ENCODE measurements at places on chromosomes 5 and 9.

- DNase-seq = no peak
Measured at GRCh38 chr5:104267320-104268015, 704.9 kb upstream of the NUDT12 start.

DNA sequence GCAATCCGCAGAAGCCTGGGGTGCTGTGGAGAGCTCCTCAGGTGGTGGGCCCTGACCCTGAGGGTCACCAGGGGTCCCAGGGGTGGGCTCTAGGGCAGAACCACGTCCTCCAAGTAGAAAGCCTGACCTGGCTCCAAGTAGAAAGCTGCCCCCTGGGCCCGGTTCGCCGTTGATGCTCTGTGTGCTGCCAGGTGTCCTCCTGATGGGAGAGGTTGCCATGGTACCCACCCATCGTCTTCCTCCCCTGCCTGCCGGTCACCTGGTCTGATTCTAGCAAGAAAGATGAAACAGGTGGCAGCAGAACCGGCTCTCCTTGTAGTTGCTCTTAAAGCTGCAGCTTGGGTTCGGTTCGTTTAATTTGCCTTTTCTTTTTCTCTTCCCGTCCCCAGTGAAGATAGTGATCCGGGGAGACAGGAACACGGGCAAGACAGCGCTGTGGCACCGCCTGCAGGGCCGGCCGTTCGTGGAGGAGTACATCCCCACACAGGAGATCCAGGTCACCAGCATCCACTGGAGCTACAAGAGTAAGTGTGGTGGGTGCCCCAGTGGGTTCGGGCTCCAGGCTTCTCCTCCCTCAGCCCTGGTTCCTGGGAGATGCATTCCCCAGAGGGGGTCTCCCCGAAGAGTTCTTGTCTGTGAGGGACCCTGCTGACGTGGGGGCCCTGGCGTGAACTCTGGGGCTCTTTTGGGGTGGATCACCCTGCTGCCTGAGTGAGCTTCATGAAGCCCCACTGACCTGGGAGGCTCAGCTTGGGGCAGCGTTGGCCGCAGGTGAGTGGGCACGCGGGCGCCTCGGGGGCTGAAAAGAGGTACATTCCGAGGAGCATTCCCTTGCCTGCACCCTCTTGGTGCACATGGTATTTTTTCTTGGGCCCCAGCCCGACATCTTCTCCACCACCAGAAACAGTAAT is 15.6 kb downstream of the RABL6 start:
- DNase-seq = no peak

GRCh38 chr9:87498046-87498810 is 561 bp downstream of the DAPK1 start:
- DNase-seq = peak; percentile 12

DNA sequence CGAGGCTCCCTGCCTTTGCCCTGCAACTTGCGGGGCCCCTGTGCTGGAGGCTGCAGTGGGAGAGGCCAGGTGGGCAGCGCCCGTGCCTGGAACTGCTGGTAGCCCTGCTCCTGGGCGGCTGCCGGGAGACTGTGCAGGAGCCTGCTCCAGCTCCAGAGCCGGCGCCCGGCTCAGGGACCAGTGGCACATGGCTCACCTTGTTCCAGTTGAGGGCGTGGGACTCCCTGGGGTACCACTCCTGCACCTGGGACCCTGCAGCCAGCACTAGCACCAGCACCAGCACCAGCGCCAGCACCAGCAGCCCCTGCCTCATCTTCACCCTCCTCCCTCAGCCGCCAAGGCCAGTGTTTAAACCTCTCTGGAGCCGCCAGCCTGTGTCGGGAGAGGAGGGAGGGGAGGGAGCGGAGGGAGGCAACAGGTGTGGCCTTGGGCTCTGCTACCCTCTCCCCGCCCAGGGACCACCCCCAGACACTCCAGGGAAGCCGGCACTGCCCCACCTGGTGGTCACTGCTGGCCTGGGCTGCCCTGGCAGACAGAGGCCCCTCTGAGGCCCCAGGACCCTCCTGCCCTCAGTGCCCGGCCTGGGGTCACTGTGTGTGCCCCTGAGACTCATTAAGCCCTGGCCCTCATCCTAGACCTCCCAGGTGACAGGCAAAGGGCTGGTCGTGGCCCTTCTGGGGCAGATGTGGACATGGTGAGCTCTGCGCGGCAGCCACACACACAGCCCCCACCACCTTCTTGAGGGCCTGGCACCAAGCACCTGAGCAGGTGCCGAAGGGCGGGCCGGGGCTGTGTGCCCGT is at the start of gene LCN10:
Gene LCN10 (minus strand): TSS at position 350 of the 801 bp plus-strand sequence. CDS start 37 bp downstream, at position 313.
- DNase-seq = no peak

- DNase-seq = no peak
Measured at GRCh38 chr5:32170303-32171151, 3.6 kb downstream of the GOLPH3 start.

- DNase-seq = no peak
Measured at GRCh38 chr5:126461838-126462237, 38.6 kb downstream of the GRAMD2B start.

GRCh38 chr5:176418251-176418650 is 1.9 kb upstream of the CLTB start:
- DNase-seq = no peak

GRCh38 chr5:73302797-73303147 is 129.8 kb downstream of the TMEM174 start:
- DNase-seq = no peak

GRCh38 chr9:16992138-16992537 is 121.7 kb upstream of the BNC2 start:
- no peak for DNase-seq

- no peak for DNase-seq
Measured at GRCh38 chr5:143509758-143510221, 106.3 kb upstream of the NR3C1 start.

GRCh38 chr9:83972286-83972685 is 7.7 kb downstream of the HNRNPK start:
- no peak for DNase-seq

- no peak for DNase-seq
Measured at GRCh38 chr5:178291161-178291561, 58.6 kb upstream of the PHYKPL start.

DNA sequence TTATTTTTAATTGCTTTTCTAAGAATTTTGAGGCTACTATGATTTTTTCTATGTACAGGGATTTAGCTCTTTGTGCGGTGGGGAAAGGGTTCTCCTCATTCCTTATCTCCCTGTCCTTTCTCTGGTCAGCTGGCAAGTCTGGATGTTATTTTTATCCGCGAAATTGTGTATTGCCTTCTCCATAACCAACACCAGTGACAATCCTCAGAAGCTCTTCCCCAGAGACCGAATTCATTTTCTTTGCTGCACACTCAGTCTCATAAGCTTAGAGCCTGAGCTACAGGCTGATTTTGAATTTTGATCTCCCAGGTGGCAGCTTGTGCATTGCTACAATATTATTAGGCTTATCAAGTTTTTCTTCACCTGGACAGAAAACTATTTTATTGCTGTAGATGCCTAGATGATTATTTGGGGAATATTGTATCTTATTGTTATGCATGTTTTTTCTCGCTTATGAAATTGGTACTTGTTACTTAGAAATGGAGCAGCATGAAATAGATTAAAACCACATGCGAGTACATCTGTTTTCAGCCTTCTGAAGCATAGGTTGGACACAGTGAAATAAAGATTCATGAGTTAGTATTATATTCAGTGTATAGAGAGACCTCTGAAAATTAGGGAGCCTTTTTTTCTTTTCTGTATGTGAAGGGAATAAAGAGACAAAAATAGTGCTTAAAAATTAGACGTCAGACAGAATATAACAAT is 27.3 kb downstream of the CPEB4 start:
- no peak for DNase-seq

- no peak for DNase-seq
Measured at GRCh38 chr9:80878556-80878955, 810.8 kb downstream of the TLE1 start.

GRCh38 chr5:133219296-133219695 is 167.5 kb downstream of the HSPA4 start:
- DNase-seq = no peak

- DNase-seq = no peak
Measured at GRCh38 chr9:2610985-2611384, 10.6 kb upstream of the VLDLR start.

GRCh38 chr9:4489919-4490704 is at the start of gene SLC1A1:
Gene SLC1A1, plus strand, starts transcription at chr9:4490468. Its CDS starts 212 bp downstream, at chr9:4490680.
- peak; percentile 29 for DNase-seq

DNA sequence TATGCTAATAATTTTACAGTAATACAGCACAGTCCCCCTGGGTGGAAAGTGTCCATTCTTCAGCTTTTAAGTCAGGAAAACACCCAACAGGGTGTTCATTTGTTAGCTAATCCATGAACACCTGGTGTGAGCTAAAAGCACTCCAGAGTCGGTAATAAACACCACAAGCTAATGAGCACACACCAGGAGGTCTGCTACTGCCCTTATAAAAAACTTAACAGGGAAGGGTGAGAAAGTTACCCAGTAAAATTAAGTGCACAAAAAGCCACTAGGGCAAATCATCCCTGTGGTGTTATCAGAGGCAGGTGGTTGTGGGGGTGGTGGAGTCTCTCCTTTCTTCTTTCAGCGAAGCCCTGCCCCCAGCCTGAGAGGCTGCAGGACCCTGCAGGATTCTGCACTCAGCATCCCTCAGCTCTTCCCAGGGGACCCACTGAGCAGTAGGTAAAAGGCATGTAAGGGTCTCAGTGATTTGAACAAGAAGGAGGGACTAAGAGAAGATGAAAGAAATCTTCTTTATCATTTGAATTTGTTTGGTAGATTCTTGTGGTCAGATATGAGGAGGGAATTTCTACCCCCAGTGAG is 14.4 kb downstream of the GDNF start:
- DNase-seq = no peak

GRCh38 chr5:52796031-52796430 is 8.3 kb downstream of the ITGA1 start:
- no peak for DNase-seq

DNA sequence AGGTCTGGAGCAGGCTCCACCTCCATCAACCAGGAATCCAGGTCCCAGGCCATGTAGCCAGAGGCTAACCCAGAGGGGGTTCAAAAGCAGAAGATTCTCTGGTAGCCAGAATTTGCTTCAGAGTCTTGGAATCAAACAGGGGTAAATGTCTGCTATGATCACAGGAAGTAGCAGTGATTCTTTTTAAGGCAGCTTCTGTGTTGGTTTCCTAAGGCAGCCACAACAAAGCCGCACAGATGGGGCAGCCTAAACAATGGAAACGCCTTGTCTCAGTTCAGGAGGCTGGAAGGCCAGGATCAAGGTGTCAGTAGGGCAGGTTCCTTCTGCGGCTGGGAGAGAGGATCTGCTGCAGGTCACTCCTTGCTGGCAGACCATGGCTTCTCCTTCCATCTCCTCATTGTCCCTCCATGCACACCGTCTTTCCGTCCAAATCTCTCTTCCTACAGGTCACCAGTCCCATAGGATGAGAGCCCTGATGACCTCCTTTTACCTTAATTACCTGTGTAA is 167.3 kb downstream of the ROR2 start:
- DNase-seq = no peak

- DNase-seq = no peak
Measured at GRCh38 chr9:73270967-73271721, 119.5 kb downstream of the ANXA1 start.

GRCh38 chr9:87711857-87712800 is 13.8 kb upstream of the CTSL start:
- DNase-seq = no peak

GRCh38 chr9:134390947-134391318 is 64.7 kb downstream of the RXRA start:
- no peak for DNase-seq

GRCh38 chr9:31745468-31745867 is 639.0 kb upstream of the ACO1 start:
- DNase-seq = no peak

- no peak for DNase-seq
Measured at GRCh38 chr5:168314735-168315411, 23.4 kb downstream of the WWC1 start.

DNA sequence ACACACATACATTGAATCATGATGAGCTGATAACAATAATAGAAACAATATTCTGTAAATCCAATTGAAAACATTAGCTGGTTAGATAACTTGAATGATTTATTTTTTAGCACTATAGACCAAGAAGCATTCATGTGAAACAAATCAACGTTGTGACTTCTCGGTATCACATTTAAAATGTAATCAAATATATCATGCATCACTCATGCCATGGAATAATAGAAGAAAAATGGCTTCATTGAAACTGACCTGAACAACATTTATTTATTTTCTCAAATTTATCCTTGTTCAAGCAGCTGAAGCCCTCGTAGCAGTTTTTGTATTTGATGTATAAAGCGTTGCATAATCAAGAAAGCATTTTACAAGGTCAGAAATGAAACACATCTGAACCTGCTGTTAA is 299.6 kb upstream of the CDH18 start:
- no peak for DNase-seq

DNA sequence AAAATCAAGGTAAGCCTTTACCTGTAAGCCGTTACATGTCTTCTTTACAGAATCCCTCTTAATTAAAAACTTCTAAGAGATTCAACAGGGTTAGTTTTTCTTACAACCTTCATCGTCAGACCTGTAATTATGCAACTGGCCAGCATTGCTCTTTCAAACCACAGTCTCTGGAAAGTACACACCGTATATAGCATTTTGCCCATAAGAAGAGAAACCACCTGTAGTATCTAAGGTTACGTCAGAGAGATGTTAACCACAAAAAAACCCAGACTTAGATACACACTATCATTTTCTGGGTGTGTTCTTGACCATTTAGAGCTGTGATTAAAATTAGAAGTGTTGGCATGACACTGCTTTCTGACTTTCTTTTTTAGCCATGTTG is 140.0 kb downstream of the MUSK start:
- DNase-seq = no peak

- no peak for DNase-seq
Measured at GRCh38 chr5:32542216-32543059, 42.9 kb upstream of the SUB1 start.

DNA sequence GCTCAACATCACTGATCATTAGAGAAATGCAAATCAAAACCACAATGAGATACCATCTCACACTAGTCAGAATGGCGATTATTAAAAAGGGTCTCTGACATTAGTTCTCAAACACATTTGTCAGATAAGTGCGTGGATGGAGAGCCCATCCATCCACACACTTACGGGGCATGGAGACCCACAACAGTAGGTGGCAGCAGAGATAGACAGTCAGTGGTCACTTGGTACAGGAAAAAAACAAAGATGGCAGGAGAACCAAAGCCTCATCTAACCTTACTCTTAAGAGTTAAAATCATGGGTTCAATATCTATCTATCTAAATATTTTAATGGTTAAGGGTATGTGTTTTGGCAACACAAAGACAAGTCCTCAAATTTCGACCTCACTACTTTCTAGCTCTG is 1378.7 kb upstream of the C9orf72 start:
- no peak for DNase-seq

DNA sequence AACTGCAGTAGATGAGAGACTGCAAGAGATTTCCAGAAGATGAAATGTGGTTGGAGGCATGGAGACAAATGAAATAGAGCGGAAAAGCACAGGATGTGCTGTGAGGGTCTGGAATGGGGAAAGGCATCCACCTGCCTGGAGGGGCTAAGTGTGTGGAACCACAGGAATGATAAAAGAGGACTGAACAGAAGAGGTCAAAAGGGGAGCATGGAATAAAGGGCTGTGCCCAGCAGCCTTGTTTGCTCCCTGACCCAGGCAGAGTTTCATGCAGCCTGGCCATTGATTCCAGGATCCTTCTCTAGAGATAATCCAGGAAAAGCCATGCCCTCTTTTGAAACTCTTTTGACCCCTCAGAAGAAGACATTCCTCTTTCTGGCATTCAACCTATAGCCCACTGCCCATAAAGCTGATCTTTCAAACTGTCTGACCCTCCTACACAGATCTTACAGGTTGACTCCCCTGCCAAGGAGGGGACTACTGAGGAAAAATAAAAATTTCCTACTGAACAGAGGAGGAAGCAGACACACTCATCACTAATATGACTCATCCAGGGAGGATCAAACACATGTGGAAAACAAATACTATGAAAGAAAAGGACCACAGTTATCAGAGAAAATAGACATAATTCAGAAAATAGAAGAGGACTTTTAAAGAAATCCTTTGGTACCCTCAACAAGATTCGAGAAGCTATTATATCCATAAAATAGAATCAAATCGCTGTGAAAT is 273.5 kb upstream of the PCSK5 start:
- DNase-seq = no peak
